ENCODE measurements at places on chromosomes 12 and 14.

- DNase-seq, result no peak
These were observed 217.7 kb downstream of the PHETA1 start for GRCh38 chr12:111150921-111151840.

GRCh38 chr12:107903341-107904061 is 129.0 kb downstream of the ASCL4 start:
- peak; percentile 73 for DNase-seq

- no peak for DNase-seq
These were observed 27.2 kb upstream of the PPP2R5C start for GRCh38 chr14:101734246-101734847.

DNA sequence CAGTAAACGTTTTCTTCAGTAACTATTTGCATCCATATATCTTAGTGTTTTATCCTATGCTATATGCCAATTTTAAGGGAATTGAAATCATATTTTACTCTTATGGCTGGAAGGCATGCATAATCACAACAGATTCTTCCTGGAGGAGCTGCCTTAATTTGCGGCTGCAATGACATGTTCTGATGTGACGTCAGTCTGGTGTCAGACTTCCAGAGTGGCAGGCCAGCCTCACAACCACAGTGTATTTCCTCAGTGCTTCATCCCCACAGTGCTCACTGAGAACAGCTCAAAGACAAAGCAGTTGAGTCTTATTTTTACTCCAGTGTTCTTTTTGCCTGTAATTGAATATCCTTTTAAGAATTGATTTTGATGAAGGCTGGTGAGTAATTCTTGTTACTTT is 107.1 kb downstream of the PLEKHA5 start:
- no peak for DNase-seq

GRCh38 chr14:92670160-92670559 is 78.3 kb downstream of the LGMN start:
- DNase-seq, result no peak

GRCh38 chr12:75184516-75184915 is 25.1 kb downstream of the KCNC2 start:
- DNase-seq, result no peak

GRCh38 chr14:100982762-100983161 is 79.2 kb upstream of the RTL1 start:
- no peak for DNase-seq

DNA sequence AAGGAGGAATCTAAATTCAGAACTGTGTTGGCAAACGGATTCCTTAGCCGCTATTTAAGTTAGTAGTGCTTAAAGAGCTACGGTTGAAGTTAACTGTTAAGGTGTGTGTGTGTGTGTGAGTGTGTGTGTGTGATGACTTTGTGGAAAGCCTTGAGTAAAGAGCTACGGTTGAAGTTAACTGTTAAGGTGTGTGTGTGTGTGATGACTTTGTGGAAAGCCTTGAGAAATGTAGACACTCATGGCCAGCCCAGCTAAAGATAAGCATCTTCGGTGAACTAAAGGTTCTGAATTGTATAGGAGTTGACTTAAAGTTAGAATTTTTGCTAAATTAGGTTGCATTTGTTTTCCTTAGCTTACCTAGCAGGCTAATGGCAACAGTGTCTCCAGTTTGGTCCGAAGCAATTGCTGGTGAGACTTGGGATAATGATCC is 1.4 kb downstream of the KTN1 start:
- DNase-seq, result no peak
